ENCODE measurements at places on chromosomes 12 and 14.
A peak's percentile ranks its signal among the peaks of the same experiment; 100 is the strongest.

GRCh38 chr14:102262929-102263462 lies 42.0 kb downstream of the MOK start:
- no peak for DNase-seq

DNA sequence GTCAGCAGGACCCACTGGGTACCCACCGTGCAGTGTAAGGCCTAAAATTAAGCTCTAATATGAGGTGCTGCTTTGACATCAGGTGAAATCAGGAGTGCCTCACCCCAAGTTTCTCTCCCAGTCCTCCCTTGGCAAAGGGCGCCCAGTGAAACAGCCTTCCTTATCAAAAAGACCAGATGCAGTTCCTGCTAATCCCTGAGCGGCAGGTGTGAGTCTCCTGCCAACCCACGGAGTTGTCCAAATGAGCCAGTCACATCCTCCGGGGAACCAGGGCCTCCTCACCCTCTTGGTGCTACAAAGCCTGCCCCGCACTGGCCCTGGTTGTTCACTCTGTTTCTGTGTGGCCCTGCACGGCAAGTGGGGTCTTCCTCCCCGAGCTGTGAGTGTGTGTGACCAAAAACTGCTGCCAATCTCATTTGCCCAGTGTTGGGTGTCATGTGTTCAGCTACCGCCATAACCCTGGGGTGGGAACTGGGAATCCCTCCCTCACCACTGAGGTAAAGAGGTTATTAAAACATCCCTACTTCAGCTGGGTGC lies 20.2 kb upstream of the P2RX4 start:
- no peak for DNase-seq

GRCh38 chr12:117854339-117855012 lies 114.3 kb downstream of the KSR2 start:
- peak; percentile 62 for DNase-seq

DNA sequence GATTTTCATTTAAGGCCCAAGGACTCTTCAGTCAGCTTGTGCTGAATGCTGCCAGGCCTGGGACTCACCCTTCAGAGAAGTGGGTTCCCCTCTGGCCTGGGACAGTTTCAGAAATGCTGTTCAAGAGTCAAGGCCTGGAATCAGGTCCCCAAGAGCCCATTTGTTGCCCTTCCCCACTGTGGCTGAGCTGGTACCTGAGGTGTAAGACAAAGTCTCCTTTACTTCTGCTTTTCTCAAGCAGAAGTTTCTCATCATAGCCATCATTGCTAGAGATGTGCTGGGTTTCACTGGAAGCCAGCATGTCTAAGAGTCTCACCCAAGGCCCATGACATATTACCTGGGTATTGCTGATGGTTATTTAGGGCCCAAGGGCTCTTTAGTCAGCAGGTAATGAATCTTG lies 8.9 kb downstream of the FANCM start:
- DNase-seq: peak; percentile 17

GRCh38 chr12:97559267-97559666 lies 96.7 kb downstream of the RMST start:
- DNase-seq: no peak

DNA sequence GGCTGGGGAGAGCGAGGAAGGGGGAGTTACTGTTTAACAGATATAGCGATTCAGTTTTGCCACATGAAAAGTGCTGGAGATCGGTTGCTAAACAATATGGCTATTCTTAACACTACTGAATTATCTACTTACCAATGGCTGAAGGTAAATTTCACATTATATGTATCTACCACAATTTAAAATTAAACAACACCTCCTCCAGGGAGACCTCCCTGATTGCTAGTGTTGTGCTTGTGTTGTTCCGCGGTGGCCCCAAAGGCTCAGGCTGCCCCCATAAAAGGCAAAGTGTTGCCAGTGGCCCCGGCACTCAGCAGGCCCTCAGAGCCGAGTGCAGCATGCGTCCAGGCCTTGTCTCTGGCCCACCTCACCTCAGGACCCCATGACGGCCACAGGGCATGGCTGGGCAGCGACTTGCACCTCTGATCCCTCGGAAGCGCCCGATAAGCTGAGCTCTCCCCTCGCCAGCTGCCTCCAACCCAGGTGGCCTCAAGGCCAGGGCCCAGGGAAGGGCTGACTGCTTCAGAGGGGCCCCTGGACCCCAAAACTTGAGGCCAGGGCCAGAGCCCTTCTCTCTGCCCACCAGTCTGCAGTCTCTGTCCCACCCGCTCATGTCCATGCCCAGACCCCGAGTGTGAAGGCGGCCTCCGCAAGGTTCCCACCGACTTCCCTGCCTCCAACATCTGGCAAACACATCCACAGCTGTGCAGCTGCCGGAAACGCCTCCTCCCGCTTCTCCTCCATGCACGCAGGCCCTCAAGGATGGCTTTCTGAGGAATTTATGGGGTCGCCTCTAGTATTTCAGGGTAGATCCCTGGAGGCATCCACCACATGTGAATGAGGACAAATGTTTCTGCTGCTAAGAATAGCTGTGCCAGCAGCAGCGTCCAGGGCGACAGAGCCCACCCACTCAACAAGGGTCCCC lies 60.0 kb downstream of the NCOR2 start:
- no peak for DNase-seq

All from Kasumi-1 (cell line).